SK-N-DZ (cell line): ENCODE measurements at places on chromosomes 12 and 14.

DNA sequence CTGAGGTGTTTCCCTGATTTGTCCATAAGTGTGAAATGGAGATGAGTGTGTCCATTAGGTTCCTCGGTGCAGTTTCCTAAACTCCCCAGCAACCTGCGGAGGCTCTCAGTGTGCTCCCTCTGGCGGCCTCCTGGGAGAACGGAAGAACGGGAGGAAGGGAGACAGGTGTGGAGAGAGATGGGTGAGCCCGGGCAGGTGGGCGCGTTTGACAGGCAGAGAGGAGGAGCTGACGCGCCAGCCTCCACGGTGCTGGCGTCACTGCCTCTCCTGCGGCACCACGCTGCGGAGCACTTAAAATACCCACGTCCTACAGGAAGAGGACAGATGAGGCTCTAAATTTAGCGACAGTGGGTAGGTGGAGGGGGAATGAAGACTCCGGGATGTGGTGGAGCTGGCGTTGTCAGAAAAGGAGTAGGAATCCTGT, 26.8 kb upstream of the PEX5 start:
- peak; percentile 71 for DNase-seq

- no peak for DNase-seq
These were observed 306.8 kb downstream of the VRK1 start for GRCh38 chr14:97104029-97104428.

- no peak for DNase-seq
These were observed 7.1 kb downstream of the ASB2 start for GRCh38 chr14:93969082-93969828.

DNA sequence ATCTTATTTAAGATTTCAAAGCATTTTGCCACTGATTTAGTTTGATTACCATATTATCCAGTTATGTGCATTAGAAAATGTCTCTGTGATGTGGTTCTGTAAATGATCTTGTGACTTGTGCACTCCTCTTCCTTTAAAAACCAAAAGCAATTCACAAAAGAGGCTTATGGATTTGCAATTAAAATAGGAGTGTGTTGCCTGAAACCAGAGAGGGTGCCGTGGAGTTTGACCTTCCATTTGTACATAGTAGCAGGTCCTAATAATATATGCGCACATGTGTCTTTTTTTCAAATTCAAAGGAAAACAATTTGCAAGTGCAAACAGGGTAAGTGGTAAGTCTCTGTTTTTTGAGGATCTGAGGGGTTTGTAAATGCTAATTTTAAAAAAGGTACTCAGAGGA, 470.9 kb downstream of the VRK1 start:
- no peak for DNase-seq

- no peak for DNase-seq
These were observed 242.6 kb upstream of the CRY1 start for GRCh38 chr12:107335802-107336570.

DNA sequence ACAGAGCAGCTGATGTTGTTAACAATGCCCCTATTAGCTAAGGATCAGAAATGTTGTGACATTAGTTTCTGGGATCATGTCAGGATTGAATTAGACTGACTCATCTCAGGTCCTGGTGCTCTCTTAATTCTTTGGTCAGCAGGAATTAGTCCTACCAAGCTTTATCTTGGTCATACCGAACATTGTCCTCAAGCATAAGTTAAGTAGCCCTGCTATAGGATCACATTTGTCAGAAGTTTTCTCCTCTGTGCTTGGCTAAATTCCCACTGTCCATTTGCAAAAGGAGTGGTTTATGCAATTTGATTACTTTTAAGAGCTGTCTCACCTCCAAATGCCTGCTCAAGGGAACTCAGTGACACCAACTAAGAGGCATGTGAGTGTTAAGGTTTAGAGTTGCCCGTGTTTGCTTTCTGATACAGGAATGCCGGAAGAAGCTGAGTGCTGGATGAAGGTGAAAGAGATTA, 48.4 kb upstream of the IFNG-AS1 start:
- no peak for DNase-seq

GRCh38 chr12:5003025-5003666, 40.5 kb upstream of the KCNA5 start:
- peak; percentile 44 for DNase-seq

DNA sequence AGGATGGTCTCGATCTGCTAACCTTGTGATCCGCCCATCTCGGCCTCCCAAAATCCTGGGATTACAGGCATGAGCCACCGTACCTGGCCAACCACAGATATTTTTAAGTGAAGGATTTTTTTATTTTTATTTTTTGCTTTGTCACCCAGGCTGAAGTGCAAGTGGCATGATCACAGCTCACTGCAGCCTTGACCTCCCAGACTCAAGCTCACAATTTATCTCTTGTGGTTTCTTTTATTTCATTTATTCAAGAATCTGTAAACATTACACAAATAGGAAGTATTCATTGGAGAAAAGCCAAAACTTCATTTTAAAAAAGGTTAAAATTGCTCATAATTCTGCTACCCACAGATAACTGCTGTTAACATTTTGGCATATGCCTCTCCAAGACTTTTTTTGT, 13.3 kb downstream of the MOAP1 start:
- no peak for DNase-seq

- DNase-seq = no peak
These were observed 5.8 kb upstream of the MRPL42 start for GRCh38 chr12:93461503-93461902.

GRCh38 chr14:70665448-70666360, 24.0 kb downstream of the TTC9 start:
- DNase-seq = no peak

DNA sequence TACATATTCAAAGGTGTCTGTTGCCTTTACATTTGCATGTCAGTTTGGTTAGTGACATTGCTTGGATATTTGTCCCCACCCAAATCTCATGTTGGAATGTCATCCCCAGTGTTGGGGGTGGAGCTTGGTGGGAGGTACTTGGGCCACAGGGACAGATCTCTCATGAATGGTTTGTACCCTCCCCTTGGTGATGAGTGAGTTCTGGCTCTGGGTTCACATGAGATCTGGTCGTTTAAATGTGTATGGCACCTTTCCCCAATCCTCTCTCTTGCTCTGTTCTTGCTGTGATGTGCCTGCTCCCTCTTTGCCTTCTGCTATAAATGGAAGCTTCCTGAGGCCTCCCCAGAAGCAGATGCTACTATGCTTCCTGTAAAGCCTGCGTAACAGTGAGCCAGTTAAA, 207.9 kb upstream of the DIO3 start:
- no peak for DNase-seq

GRCh38 chr14:22333422-22334274, 255.4 kb downstream of the DAD1 start:
- no peak for DNase-seq

- no peak for DNase-seq
These were observed 595 bp downstream of the PLEK2 start for GRCh38 chr14:67411370-67411769.

DNA sequence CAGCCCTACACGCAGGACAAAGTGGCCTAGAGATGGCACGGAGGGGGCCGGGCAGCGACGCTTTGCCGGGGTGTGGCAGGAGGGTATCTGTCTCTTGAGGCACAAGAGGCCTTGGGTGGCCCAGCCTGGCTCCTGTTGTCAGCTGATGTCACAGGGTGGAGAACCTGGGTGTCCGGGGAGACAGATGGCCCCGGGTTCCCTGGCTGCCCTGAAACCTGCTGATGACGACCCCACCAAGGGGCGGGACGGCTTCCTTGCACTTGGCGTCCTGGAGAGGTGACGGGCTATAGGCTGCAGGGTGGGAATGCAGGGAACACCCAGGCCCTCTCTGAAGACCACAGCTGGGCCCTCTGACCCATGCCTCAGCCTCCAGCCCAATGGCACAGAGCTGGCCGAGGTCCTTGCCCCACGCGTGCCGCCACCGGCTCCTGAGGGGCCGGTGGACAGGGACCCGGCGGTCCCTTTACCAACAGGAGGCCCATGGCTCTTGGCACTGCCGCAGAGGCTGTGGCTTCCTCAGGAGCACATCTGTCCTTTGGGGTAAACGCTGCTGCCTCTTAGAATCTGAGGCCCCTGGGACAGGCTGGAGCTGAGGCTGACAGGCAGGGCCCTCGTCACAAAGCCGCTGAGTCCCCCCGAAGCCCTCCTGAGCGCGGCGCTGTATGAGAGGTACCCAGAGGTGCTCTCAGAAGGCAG, 16.4 kb downstream of the TRMT61A start:
- DNase-seq = no peak

GRCh38 chr12:25365340-25365730, 114.6 kb upstream of the KRAS start:
- DNase-seq = no peak

- no peak for DNase-seq
These were observed 466.4 kb downstream of the MED13L start for GRCh38 chr12:115811045-115811444.

- no peak for DNase-seq
These were observed 388.6 kb downstream of the GLT1D1 start for GRCh38 chr12:129241852-129242251.

- no peak for DNase-seq
These were observed 11.8 kb downstream of the TRAPPC6B start for GRCh38 chr14:39158222-39158858.

- no peak for DNase-seq
These were observed 3.3 kb downstream of the ACVR1B start for GRCh38 chr12:51954561-51955361.

- DNase-seq = no peak
These were observed 63.2 kb upstream of the INSM2 start for GRCh38 chr14:35470755-35471154.

GRCh38 chr14:90273532-90273931, 17.2 kb downstream of the PSMC1 start:
- DNase-seq = no peak

DNA sequence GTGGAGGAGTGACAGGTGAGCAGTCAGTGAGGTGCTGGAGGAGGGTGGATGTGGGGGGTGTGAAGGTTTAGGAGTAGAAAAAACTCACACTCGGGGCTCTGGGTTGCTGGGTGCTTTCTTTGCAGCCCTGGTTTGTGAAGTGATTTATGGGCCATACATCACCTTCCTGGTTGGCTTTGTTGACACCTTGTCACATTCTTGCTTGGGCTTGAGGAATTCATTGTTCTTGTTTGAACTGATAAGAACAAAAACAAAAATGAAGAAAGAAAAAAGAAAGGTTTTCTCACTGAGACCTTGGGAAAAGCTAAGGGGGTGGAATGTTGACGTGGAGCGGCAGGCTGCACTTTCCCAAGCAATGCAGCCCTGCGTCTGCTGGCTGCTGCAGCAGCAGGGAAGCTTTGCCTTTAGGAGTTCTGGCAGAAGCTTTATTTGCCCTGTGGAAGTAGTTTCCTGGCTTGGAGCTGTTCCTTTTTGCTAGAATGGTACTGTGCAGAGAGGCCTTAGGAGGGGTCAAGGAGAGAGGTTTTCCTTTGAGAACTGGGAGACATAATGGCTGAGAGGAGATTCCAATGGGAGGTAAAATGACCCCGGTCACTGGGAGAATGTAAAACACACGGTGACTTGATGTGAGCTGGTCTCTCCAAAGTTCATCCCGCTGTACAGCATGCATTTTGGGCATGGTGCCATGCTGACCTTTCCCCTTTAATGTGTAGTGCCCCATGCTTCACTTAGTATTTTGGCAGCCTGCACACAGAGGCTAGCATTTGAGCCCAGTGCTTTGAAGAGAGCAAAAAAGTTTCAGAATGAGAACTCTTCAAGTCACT, 52.8 kb downstream of the HMGA2 start:
- DNase-seq = no peak

DNA sequence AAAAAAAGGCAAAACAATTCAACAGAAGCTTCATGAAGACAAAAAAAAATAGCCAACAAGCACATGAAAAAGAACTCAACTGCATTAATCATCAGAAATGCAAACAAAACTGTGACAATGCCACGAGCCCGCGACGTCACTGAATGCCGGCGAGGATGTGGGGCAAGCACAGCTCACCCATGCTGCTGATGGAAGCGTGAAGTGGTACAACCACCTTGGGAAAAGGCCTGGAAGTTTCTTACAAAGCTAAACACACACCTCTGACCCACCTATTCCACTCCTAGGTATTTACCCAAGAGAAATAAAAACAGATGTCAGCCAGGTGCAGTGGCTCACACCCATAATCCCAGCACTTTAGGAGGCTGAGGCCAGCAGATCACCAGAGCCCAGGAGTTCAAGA, 10.5 kb downstream of the BTBD6 start:
- DNase-seq = no peak

GRCh38 chr14:93939304-93940229, 12.4 kb downstream of the FAM181A start:
- peak; percentile 59 for DNase-seq

GRCh38 chr12:53096759-53097158, 708 bp upstream of the IGFBP6 start:
- DNase-seq = no peak

- no peak for DNase-seq
These were observed 84.6 kb downstream of the ACACB start for GRCh38 chr12:109200825-109201495.

- DNase-seq = peak; percentile 29
These were observed 2.5 kb upstream of the TEP1 start for GRCh38 chr14:20415782-20416206.

DNA sequence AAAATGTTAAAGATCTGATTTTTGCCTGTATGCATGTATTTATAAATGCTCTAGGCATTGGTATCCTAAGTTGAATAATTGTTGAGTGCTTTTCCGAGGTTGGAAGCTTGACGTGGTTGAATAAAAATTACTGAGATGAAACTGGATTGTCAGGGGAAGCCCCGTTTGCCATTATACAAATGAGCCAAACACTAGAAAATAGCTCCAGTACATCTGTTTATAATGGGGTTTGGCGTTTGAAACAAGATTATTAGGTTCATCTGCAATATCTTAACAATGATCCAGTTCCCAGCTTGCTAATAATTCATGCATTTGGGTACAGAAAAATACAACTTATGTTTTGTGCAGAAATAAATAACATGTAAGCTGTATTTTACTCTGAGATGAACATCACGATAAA, 789.6 kb downstream of the GALC start:
- no peak for DNase-seq

DNA sequence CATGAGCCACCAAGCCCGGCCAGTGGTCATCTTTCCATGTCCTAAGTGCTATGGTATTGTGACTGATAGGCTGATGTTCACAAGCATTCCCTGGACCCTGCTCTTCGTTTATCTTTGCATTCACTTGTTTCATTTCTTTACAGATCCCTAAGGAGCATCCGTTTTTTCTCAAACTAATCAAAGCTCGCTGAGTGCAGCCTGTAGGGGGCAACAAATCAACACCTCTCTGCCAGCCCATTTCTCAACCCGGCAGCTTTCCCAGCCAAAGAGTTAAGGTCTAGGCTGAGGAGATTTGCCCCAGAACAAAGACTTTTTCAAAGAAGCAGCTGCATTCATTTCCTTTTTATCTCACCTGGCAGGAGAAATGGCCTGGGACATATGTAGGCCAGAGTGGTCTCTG, 12.1 kb downstream of the SIRT4 start:
- no peak for DNase-seq

DNA sequence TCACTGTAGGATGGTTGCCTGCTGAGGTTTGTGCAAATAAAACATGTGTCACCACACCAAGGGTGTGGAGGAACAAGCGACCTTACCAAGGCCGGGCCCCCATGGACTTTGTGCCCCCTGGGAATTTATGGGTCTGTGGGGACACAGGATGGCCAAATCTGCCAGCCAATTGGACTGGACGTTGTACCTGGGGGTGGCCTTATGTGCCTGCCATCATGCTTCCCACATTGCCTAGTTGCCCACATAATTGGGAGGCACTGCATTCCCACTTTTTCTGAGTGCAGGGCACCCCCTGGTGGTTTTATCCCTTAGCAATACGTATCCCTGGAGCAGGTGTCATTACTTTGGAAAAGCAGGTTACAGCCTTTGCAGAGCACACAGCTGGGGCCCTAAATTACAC, 92.6 kb upstream of the TMPO start:
- DNase-seq = no peak
